T1000 (cell line): ENCODE measurements at places on chromosomes 6 and 20.
A peak's percentile ranks its signal among the peaks of the same experiment; 100 is the strongest.

GRCh38 chr6:149170564-149171452, 146.7 kb upstream of the TAB2 start:
- no peak for DNase-seq

DNA sequence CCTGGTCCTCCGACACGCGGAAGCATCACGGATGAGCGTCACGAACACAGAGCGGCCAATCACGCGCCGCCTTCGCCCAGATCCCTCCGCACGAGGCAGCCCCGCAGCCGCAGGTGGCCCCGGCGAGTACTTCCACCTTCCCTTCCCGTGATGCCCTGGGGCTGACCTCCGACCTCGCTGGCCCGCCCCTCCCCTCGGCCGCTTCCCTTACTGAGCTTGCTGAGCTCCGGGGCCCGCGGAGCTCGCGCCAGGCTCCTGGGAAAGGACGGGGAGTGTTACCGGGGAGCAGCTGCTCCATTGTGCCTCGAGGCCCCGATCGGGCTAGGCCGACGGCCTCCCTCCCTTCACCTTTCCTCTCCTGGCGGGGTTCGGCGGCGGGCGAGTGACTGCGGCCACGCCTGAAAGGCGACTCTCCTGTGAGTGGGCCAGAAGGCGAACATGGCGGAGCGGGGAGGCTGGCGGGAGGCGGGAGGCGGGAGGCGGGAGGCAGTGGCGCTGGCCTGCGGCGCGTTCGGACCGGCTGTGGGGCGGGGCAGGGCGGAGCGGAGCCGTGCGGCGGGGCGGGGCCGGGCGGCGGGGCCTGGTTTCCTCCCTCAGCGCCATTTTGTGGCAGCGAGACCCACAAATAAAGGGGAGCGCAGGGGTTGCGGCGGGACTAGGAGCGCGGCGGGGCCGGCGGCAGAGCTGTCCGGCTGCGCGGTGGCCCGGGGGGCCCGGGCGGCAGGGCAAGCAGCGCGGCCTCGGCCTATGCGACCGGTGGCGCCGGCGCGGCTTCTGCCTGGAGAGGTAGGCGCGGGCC, at the start of gene WTAP:
Gene WTAP (plus strand): TSS at position 589 of the 799 bp plus-strand sequence. CDS start 8,760 bp downstream, outside the sequence.
- DNase-seq = peak; percentile 88

- peak; percentile 74 for DNase-seq
These were observed 257.8 kb upstream of the KCNQ5 start for GRCh38 chr6:72363844-72364740.

- DNase-seq = no peak
These were observed 1324.9 kb downstream of the HACE1 start for GRCh38 chr6:103534814-103535213.

DNA sequence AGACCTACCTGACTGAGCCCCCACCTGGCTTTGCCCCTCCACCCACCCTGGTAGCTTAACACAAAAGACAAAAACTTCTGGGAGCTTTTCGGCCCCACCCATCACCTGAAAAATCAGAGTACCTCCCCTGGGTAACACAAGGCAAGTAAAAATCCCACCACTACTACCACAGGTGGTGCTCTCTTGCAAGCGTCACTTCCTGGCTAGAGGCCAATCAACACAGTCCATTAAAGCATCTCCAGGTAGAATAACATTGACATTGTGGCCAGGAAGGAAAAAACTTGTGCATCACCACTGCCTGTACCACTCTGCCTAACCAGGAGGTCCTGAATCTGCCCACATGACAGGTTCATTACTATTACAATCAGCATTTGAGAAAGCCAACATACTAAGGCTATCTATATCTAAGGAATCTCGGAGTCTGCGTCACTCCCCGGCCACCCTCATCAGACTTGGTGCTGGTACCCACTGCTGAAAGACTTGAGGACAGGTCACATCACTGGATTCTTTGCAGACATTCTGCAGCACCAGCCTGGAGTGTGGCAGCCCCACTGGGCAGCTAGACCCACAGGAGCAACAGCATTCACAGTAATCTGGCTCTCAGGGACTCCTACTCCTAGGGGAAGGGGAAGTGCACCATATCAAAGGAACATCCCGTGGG, 125.9 kb downstream of the CDK19 start:
- no peak for DNase-seq

DNA sequence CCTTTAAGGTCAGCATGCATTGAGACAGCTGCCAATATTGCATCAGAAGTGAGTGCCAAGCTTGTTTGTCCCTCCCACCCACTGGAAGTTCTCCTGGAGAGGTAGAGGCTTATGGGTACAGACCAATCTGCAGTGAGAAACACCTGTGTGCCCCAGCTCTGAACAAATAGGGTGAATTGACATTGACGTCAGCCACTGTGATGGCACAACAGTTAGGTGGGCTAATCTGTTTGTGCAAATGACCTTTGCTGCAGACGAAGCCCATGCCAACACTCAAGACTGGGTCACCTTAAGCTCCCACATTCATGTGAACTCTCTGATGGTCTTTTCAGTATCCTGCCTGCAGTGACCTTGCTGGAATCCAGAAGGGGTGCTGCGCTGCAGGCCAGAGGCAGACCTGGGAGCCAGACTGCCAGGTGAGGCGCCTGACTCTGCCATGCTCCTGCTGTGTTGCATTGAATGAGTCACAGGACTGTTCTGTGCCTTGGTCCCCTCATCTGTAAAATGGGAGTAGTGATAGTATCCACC, 99.9 kb downstream of the ALDH8A1 start:
- no peak for DNase-seq

DNA sequence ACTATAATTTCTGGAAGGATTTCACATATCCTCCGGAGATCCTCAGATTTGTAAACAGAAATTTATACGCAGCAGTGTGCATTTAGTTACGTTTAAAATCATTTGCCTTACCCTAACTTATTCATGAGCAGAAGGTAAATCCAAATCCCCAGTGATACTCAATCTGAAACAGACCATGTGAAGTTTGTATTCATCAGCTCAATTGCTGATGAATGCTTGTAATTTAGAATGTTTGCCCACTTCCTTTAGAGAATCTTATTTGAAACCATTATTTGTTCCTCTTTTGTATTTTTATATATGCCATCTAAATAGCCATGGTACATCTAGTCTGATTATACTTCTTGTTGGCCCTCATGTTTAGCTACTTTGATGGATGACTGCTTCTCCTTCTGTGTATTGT, 15.4 kb downstream of the TAAR1 start:
- DNase-seq = no peak

DNA sequence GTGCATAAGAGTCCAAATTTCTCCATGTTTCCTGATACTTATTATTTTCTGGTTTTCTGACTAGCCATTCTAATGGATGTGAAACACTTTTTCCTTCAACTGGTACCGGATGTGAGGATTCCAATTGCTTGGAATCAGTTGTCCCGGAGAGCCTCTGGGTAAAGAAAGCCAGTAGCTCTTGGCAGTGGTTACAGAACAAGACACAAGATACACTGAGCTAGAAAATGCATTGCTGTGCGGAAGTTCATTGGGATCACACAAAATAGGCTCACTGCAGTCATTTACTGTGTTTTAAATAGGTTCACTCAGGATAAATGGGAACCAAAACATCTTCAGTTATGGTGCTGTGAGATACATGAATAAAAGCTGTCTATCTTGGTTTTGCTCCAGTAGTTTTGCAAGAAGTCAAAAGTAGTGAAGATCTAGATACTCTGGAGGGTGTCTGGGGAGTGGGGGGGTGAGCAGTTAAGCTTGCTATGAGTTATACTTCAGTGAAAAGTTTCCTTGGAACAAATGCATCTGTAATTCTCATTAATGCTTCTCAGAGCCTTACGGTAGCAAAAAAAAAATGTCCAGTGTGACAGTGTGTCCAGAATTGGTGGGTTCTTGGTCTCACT, 54.4 kb upstream of the RNF182 start:
- no peak for DNase-seq

GRCh38 chr6:52904562-52905279, 4.8 kb downstream of the GSTA3 start:
- no peak for DNase-seq

DNA sequence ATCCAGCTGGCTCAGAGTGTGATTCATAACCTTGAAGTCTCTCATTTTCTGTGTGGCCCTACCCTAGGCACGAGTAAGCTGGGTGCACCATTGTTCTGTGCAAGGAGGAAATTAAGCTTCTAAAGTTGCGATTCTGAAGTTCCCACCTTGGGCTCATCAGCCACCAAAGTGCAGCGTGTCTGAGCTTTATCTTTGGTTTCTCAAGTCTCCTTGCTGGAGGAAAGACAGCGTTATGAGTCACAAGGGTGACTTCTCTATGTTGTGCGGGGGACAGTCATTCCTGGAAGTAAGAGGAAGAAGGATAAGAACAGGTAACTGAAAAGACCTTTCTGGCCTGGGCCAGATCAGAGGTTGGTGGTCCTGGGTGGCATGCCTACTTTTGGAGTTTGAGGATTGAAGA, 16.8 kb downstream of the MRAP2 start:
- no peak for DNase-seq

DNA sequence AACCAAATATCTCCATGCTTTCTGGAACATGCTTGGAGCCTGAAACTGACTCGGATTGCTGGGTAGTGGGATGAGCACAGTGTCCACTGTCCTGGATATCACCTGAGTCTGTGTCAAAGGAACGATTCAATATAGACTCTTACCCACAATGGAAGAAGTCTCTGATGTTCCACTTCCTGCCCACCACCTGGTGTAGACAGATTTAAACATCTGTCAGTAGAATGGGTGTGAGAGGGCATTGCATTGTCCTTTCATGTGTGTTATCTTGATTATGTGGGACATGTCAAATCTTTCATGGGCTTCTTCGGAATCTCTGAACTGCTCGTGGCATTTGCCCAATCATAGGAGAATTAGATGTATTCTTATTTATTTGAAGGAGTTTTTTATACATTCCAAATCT, 20.8 kb downstream of the ULBP3 start:
- no peak for DNase-seq

DNA sequence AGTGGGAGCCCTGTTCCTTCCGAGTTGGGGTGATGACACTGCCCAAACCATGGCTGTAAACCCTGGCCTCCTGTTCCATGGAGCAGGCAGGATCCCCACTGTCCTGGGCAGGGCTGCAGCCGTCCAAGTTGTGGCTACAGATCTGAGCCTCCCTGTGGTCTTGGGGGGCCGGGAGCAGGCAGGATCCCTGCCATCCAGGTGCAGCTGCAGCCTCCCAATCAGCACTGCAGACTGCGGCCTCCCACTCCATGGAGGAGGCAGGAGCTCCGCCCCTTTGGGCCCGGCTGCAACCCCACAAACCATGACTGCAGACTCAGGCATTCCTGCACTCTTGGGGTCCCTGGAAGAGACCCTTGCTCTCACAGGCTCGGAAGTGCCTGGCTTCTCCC, 872.1 kb upstream of the GJE1 start:
- DNase-seq = no peak

DNA sequence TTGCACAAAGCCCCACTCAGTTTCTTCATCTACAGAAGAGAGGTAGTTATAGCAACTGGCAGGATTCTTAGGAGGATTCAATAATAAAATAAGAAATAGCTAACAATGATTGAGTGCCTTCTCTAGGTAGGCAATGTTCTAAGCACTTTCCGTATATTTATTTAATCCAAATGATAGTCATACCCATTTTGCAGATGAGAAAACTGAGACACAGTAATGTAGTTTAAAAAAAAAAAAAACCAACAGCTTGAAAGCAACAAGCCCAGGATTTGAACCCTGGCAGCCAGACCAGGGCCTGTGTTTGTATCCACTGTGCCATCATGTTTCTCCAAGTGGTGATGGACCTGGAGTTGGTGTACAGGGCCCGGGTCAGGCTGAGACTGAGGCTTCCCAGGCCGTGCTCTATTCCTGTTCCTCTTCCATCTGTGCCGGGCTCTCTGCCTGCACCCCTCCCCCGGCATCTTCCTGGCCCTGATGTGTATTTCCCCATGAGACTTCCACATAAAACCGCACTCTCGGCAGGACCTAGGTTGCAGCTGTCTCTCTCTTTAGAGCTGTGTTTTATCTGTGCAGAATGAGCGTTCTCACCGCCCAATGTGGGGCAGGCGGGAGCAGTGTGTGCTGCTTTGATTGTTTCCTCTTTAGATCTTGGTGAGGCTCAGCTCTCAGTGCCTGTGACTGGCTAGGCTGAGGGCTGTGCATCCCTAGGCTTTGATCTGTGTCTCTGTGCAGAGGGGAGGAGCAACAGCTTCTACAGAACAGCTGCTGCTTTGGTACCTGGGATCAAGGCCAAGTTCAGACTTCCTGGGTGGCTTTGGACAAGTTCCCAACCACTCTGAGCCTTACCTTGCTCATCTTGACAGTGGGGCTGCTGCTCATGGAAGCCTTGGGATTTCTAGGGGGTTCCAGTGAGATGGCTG, 49.5 kb downstream of the TOX2 start:
- no peak for DNase-seq

GRCh38 chr6:167100241-167100674, 22.6 kb upstream of the CCR6 start:
- no peak for DNase-seq

DNA sequence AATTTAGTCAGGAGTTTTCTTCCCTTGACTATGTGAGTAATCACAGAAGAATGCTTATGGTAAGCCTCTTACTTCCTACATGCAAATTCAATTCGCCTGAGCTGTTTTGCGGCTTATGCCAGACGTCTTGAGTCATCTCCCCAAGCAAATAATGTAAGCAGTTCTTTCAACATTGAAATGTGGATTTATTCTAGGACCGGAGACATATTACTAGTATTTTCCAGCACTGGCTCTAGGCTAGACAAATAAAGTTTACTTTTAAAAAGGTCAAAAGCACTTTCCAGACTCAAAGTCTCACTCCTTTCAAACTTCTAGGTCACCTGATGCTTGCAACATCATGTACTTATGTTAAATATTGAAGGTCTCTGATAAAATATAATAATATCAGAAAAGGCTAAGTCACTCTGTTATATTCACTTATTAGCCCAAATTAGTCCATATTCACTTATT, 38.1 kb upstream of the NOX3 start:
- DNase-seq = peak; percentile 50

- DNase-seq = no peak
These were observed 2.6 kb downstream of the PPP1R14C start for GRCh38 chr6:150145427-150145826.

- no peak for DNase-seq
These were observed 774.2 kb upstream of the FLRT3 start for GRCh38 chr20:15111654-15112053.

GRCh38 chr6:19337101-19337500, 500.1 kb upstream of the ID4 start:
- DNase-seq = no peak
